ENCODE measurements at places on chromosomes 16 and 17.

DNA sequence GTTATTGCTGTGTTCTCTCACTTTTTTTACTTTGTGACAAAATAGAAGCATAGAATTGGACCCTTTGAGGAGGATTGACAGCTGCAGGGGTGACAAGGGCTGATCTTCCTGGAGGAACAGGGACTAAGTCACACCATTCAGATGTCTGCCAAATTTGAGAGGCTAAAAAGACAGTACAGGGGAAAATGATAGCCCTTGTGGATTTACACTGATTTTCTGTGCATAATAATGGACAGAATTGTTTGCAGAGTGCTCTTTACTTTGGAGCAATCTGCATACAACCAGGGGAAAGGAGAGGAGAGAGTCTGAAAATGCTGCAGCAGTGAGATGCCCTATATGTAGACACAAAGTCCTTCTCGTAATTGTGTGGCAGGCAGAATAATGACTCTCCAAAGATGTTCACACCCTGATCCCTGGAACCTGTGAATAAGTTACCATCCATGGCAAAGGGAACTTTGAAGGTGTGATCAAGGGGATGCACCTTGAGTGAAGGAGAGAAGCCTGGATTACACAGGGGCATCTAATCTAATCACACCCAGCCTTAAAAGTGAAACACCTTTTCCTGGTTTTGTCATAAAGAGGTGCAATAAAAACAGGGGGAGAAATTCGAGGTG lies 221.4 kb upstream of the CPHXL start:
- DNase-seq, result no peak

- peak; percentile 81 for DNase-seq
Observed at GRCh38 chr17:82019690-82020571, 2.7 kb downstream of the CENPX start.

DNA sequence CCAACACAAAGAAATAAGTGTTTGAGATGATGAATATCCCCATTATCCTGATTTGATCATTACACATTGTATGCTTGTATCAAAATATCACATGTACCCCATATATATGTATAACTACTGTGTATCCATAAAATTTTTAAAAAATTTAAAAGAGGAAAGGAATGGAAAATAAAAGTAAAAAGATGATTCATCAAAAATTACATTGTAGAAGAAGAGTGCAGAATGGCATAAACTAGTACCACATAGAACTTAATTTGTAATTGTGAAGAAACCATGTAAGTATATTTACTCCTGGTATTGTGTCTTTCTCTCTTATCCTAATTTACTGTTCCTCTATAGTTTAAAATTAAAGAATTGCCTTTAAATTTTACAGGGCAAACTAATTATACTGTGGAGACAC lies 11.5 kb upstream of the KRT10 start:
- DNase-seq, result no peak

DNA sequence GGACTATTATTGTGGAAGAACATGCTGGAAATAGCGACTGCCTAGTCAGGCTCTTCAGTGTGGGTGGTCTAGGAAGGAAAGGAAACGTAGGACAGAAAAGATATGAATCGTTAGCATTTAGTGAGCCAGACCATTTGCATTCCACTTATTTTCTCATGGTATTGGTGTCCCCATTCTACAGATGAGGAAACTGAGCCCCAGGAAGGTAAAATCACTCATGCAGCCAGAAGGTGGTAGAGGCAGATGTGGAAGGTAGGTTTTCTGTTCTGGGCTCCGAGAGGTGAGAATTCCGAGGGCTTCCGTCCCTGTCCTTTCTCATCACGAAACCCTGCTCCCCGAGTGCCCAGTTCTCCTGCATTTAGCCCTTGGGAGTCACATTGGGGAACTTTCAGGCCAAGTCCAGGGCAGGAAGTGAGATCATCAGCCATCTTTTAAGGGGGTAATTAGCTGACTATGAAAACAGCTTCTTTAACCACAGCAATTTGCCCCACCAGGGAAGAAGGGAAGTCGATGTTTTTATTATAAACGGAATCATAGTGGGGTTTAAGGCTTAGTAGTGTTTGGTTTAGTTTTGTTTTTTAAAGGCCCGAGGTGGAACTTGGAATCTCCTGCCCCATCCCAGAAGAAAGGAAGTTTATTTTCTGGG lies 110.7 kb upstream of the IRX3 start:
- DNase-seq, result no peak
